ENCODE measurements at places on chromosomes 2 and 18.

- DNase-seq = no peak
Measured at GRCh38 chr2:45102141-45102540, 92.9 kb upstream of the SIX2 start.

DNA sequence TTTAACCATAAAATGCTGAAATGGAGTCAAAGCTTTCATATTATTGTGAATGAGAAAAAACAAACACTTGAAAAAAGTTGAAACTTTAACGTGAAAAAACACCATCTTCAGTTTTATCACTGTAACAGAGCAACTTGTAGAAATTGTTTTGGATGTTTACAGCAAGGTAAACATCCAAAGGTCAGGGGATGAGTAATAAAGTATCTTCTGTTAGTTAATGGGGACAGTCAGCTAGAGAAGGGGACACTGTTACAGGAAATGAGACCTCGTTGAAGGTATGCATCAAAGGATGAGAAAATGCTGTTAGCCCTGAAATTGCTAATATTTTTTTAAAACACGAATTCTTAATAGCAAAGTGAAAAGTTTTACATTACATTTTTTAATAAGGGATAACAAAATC, 2.9 kb downstream of the RHBDD1 start:
- DNase-seq = no peak

GRCh38 chr2:100767224-100767653, 52.7 kb upstream of the NPAS2 start:
- no peak for DNase-seq

- peak; percentile 28 for DNase-seq
Measured at GRCh38 chr2:165794536-165794928, 485 bp upstream of the GALNT3 start.

- no peak for DNase-seq
Measured at GRCh38 chr2:105576050-105576439, 168.7 kb upstream of the NCK2 start.

- no peak for DNase-seq
Measured at GRCh38 chr2:72994991-72995380, 76.5 kb downstream of the SFXN5 start.

- DNase-seq = no peak
Measured at GRCh38 chr2:96170626-96171025, 25.4 kb upstream of the DUSP2 start.

- no peak for DNase-seq
Measured at GRCh38 chr2:217954971-217955740, 47.6 kb downstream of the TNS1 start.

GRCh38 chr2:235550378-235550760, 56.5 kb downstream of the AGAP1 start:
- DNase-seq = no peak

GRCh38 chr18:275486-275885, 7.6 kb upstream of the THOC1 start:
- DNase-seq = no peak

GRCh38 chr2:95234816-95235215, 27.5 kb downstream of the ZNF892 start:
- no peak for DNase-seq

- DNase-seq = no peak
Measured at GRCh38 chr2:136328207-136328795, 210.4 kb upstream of the CXCR4 start.
